Stimulated activated CD4-positive, alpha-beta T cell treated with anti-CD3 and anti-CD28 coated beads, TNF-alpha, amount 100 ng/mL, for 48 hours (primary cell): ENCODE measurements at places on chromosomes 7 and 10.
A peak's percentile ranks its signal among the peaks of the same experiment; 100 is the strongest.

DNA sequence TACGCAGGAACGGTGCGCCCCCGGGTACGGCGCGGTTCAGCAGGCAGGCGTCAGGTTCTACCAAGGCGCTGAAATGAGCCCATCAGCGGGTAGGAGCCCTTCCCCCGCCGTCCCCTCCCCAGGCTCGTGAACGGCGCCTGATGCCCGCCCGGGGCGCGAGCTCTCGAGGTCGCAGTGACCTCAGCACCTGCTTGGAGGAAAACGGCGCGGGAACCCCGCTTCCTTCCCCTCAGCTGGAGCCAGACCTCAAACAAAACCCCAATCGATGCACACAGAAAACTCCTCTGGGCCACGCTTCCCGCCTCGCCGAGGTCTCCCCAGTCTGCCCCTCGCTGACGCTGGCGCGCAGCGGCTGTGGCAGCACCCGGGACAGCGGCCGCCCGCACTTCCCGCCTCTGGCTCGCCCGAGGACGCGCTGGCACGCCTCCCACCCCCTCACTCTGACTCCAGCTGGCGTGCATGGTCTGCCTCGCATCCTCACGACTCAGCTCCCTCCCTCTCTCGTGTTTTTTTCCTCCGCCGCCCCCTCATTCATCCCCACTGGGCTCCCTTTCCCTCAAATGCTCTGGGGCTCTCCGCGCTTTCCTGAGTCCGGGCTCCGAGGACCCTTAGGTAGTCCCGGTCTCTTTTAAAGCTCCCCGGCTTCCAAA is 514 bp upstream of the GAD2 start:
- peak; percentile 33 for DNase-seq

- no peak for DNase-seq
Observed at GRCh38 chr10:30092151-30092790, 32.9 kb upstream of the JCAD start.

- no peak for DNase-seq
Observed at GRCh38 chr7:141562543-141562942, 11.3 kb downstream of the AGK start.

GRCh38 chr7:30176463-30177109 is 41.8 kb downstream of the MTURN start:
- DNase-seq, result no peak

- no peak for DNase-seq
Observed at GRCh38 chr10:129968020-129968852, 4.2 kb upstream of the EBF3 start.

DNA sequence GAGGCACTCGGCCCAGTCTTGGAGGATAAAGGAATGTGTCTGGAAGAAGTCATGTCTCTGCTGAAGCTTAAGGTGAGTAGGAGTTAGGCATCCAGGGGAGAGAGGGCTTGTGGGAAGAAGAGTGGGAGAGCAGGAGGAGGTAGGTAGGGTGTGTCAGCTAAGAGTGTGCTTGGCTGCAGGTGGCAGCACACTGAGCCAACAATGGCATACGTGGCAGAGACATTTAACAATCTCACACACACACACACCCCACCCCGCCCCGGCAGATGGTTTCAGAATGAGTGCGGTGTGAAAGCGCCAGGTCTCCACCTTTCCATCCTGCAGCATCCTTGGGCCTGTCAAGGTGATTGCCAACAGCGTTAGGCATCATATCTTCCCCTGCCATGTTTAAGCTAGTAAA is 11.2 kb upstream of the ARPC1A start:
- peak; percentile 27 for DNase-seq

DNA sequence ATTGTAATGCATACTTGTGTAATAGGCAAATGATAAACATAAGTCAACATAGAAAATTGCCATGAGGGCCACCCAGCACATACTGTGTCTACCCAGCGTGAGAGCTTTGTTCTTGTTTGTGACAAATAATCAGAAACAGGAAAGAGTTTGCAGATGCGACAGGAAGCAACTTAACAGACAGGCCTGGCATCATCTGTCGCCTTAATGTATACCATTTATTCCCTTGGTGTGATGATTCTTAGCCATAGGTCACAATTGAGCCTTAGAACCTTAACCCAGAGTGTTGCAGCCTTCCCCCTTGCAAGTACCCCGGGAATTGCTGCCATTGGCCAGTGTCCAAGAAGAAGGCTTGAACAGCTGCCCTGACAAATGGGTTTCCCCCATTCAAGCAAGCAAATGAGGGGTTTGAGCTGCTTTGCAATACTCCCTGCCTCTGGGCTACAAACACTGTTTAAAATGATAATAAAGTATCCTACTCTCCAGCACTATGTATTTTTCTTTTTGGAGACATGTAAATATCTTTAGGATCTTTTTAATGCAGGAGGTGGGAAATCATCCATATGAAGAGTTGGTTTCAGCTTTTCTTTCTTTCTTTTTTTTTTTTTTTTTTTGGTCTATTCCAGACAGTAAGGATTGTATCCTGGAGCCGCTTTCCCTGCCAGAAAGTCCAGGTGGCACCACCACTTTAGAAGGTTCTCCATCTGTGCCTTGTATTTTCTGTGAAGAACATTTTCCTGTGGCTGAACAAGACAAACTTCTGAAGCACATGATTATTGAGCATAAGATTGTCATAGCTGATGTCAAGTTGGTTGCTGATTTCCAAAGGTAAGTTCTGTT is 80.0 kb downstream of the ZNF277 start:
- no peak for DNase-seq

DNA sequence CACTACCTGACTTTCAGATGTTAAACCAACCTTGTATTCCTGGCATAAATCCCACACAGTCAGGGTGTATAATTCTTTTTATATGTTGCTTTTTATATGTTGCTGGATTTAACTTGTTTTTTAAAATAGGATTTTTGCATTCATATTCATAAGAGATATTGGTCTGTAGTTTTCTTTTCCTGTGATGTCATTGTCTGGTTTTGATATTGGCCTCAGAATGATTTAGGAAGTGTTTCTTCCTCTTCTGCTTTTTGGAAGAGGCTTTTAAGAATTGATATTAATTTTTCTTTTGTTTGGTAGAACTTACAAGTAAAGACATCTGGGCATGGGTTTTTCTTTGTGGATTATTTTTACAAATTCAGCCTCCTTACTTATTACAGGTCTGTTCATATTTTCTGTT is 93.1 kb downstream of the CARD11 start:
- no peak for DNase-seq

GRCh38 chr10:132233501-132234085 is 46.8 kb downstream of the DPYSL4 start:
- DNase-seq, result no peak
